ENCODE measurements at places on chromosomes 4 and X.

- DNase-seq, result no peak
Measured at GRCh38 chrX:94401426-94401825, 727.4 kb downstream of the FAM133A start.

DNA sequence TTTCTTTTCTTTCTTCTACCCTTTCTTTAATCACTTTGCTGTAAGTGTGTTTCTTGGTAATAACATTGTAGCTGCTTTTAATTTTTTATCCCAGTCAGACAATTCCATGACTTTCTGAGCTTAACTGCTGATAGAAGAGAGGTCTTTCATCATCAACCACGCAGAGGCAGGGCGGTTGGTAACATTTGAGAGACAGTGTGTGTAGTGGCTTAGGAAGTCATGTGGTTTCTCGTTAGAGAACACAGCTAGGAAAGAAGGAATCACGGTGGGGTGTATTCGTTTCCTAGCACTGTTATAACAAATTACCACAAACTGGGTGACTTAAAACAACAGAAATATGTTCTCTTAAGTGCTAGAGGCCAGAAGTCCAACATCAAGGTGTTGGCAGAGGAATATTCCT lies 11.5 kb downstream of the PRPS2 start:
- DNase-seq, result no peak

DNA sequence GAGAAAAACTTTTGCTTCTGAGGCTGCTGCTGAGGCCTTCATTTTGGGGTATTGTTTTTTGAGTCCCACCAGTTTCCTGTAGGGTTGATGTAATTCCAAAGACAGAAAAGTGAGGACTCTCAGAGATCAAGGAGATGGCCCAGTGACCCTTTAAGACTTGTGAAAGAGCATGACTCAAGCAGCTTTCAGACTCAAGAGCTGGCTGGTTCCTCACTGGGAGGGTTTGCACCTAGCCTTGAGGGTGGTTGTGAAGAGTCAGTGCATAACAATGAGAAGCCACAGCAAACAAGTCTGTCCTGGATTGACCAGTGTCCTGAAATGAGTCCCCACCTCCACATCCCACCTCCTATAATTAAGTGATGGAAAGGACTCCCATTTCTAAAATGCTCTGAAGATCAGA lies 89.2 kb downstream of the NHS start:
- no peak for DNase-seq

DNA sequence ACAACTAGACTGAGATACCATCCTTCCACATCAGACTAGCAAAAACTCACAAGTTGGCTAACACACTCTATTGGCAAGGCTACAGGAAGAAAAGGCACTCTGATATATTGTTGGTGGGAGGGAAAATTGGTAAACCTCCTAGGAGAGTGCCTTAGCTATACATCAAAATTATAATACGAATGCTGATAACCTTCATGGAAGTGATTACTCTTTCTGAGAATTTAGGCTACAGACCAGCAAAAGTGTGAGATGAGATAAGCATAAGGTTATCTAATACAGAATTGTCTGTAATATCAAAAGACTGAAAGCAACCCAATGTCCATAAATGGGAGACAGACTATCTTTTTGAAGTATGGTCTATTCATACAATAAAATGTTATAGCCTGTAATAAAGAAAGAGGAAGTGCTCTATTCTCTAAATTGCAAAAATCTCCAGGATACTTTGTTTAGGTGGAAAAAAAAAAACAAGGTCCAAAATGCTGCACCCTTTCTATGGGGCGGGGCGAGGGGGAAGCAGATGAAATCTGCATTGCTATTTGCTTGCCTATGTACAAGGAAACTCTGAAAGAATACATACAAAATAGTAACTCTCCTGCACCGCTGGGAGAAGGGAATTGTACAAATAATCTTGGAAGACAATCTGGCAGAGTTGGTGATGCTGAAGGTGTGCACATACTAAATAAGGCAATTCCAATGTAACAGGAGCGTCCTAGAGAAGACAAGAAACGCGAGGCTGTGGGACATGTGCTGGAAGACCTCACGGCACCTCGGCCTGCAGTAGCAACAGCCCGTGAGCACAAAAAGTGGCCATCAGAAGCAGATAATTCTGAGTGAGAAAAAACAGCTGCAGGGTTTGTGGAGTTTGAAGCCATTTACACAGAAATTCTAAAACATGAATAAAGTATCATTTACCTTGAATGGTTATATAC lies 109.7 kb downstream of the AFAP1 start:
- no peak for DNase-seq

DNA sequence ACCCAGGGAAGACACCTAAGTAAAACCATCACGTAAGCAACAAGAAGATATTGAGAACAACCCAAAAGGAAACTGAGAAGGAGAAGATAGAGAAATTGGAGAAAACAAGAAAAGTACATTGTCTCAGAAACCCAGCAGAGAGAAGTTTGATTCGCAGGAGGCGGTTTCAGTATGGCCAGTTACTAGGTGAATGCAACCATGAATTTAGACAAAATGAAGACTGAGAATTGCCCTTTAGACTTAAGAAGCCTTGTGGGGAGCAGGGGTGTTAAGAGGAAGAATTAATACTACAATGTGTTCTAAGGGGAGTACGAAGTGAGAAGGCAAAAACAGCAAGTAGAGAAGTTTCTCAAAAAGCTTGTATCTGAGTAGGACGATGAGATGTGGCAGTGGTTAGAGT lies 229.3 kb upstream of the NEIL3 start:
- no peak for DNase-seq

Data from myocyte (in vitro differentiated cells).